Ureter (tissue), 1 donor: ENCODE measurements at places on chromosomes 2 and 18.

DNA sequence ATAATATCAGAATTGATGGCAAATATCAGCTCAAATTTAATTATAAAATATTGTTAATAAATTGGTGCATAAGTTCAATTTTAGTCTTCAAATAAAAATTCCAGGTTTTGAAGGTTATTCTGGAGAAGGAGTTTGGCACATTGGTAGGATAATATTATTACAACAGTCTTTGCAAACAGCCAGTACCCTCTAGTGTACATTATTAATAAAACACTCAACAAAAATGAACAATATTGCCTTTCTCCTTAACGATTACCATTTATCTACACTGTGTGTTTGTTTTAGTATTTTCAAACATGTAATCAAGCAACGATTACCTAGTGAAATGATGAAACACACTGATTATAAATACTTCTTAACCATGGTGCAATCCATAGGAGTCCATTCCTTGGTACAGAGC lies 334.0 kb upstream of the FSIP2 start:
- DNase-seq: no peak

DNA sequence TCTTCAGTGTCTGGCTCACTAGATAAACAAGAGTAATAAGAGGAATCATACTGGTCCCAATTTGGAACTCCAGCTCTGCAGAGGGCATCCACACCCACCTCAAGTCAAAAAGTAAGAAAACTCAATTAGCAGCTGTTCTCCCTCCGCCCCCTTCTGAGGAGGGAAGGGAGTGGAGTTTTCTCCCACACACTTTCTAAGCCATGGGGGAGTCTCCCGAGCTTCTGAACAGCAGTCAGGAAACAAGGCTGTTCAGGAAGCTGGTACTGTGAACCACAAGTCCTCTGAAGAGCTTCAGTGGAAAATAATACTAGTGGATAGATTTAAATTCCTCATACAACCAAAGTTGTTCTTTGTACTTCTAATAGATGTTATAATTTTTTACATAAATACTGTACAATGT lies 32.9 kb upstream of the SPTBN1 start:
- DNase-seq: no peak

GRCh38 chr18:44651478-44651877 lies 29.2 kb upstream of the SETBP1 start:
- DNase-seq: peak; percentile 44

DNA sequence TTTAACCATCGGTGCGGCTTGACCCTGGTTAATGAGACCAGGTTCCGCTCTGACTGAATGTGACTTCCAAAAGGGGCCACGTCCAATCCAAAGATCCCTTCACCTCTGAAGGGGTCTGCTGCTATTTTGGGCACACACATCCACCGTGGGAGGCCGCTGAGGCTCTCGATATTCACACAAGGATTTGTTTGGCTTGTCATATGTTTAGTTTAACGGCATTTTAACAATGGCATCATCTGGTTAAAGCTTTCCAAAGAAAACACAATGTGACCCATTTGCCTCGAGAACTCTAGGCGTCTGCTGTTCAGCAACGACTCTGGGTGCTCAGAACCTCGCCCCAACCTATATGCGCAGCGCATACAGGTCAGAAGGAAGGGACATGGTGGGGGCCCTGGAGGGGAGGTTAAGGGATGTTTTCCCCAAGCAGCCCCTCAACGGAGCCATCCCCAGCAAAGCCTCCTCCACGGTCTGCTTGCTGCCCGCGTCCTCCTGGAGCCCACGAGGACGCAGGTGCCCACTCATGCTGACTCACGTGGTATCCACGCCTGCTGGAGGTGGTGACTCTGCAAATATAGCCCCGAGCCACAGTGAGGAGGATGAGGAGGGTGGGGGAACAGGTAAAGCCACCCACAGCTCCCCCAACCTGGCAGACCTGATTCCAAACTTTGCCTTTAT lies 260.3 kb downstream of the HDAC4 start:
- no peak for DNase-seq

- DNase-seq: no peak
These were observed 415.2 kb upstream of the TCF4 start for GRCh38 chr18:56003009-56003719.

DNA sequence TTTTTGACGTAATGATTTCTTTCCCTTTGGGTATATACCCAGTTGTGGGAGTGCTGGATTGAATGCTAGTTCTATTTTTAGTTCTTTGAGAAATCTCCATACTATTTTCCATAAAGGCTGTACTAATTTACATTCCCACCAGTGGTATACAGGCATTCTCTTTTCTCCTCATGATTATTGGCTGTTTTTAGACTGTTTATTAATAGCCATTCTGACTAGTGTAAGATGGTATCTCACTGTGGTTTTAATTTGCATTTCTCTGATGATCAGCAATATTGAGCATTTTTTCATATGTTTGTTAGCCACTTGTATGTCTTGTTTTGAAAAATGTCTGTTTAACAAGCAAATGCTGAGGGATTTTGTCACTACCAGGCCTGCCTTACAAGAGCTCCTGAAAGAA lies 9.2 kb upstream of the CD28 start:
- no peak for DNase-seq

DNA sequence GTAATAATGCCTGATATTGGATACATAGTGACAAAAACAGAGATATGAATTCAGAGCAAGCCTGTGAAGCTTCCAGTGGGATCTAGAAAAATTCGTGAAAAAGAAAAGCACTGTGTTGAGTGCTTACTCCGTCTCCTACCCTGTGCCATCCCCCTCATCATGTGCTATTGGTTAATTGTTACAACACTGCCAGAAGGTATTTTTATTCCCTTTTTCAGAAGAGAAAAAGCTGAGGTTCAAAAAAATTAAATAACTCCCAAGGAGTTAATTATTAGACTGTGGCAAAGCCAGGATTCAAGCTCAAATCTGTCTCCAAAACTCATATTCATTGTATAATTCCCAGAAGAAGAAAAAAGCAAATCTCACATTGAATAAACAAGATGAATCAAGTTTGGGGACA lies 735.5 kb upstream of the ACVR2A start:
- DNase-seq: no peak

DNA sequence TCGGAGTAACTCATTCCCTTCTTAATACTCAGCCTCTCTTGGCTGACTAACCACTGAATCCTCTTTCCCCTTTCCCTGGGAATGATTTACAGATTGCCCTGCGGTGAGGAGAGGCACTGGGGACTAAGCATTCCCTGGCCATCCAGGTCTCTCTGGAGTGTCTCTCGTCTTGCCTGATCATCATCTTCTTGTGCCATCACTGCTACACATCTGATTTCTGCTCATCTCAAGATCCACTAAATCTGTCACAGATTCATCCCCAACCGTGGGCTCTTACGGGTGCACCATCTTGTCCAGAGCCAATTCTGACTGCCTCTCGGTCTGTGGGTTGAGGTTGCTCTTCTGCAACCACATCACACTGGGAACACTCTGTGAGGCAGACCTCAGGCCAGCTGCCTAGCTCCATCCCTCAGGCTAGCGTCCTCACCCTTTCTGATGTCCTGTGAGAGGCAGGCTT lies 12.0 kb downstream of the SFTPB start:
- DNase-seq: no peak

- peak; percentile 83 for DNase-seq
These were observed 593 bp upstream of the SDC1 start for GRCh38 chr2:20225294-20226151.

- no peak for DNase-seq
These were observed 1633.4 kb upstream of the LRRTM1 start for GRCh38 chr2:81937944-81938343.

DNA sequence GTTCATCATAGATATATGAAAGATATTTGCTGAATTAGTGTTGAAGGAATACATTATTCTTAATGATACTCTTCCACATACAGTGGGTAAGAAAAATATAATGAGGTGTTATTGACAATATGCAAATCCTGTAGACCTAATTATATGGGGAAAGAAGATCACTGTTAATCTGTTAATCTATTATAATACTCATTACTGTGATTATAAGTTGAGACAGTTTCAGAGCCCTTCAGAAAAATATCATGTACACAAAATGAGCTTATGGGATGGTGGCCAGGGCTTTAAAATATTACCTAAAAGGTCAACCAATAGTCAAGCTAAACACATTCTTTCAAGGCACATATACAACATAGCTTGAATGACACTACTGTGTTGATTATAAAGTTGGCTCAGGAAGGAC lies 163.5 kb downstream of the NOL4 start:
- DNase-seq: no peak

DNA sequence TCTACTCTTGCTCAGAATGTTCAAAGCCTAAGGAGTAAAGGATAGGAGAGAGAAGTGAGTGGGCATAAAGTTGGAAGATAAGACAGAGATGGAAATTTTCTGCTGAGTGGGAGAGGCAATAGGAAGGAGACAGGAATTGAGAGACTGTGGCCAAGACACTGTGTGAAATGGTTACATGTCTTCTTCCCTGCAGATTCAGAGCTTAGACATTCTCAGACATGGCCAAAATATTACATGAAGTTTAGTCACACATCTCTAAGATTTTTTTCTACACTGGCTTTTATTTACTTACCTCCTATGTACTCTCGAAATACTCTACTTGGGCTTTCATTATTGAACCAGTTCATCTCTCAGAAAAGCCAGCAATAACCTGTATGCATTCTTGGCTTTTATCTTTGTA lies 363.0 kb upstream of the FANCL start:
- DNase-seq: no peak

GRCh38 chr2:126900646-126901319 lies 2.1 kb downstream of the TEX51 start:
- no peak for DNase-seq

DNA sequence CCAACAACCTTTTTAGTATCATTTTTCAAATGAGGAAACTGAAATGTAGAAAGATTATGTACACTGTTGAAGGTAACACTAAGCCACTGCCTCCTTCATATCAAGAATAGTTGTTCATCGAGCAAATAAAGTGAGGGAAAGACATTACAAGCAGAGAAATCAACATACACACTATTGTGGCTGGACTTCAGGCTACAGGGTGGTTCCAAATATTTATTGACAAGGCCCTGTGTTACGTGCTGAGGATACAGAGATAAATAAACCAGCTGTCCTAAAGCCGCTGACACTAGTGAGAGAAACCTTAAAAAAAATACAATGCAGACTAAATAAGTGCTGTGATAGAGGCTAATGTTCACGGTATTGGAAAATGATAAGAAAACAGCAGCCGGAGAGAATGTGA lies 1.9 kb upstream of the LNPK start:
- no peak for DNase-seq

GRCh38 chr2:124323321-124323720 lies 298.2 kb downstream of the CNTNAP5 start:
- DNase-seq: no peak

- DNase-seq: no peak
These were observed 81.4 kb upstream of the B3GNT2 start for GRCh38 chr2:62114564-62114963.

- no peak for DNase-seq
These were observed 46.9 kb downstream of the TFCP2L1 start for GRCh38 chr2:121237980-121238665.

- no peak for DNase-seq
These were observed 52.1 kb downstream of the SLC38A11 start for GRCh38 chr2:164903204-164903603.

DNA sequence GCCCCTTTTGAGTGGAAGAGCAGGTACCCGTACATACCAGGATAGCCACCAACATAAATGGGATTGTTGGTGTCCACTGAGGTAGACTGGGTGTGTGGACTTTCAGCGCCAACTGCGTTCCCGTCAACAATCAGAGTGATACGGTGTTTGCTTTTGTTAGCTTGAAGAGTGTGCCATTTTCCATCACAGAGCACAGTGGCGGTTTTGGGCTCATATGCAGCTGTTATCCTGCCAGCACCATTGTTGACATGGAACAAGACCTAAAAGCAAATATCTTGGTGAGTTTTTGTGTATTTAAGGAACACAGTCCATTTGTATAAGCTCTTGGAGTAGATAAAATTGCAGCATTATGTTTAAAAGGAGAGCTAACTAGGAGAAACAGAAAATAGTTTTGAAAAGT lies 174.5 kb downstream of the LAMA1 start:
- DNase-seq: no peak

GRCh38 chr2:16526193-16526592 lies 139.4 kb downstream of the CYRIA start:
- no peak for DNase-seq

- no peak for DNase-seq
These were observed 218.6 kb downstream of the DYM start for GRCh38 chr18:49241852-49242251.

DNA sequence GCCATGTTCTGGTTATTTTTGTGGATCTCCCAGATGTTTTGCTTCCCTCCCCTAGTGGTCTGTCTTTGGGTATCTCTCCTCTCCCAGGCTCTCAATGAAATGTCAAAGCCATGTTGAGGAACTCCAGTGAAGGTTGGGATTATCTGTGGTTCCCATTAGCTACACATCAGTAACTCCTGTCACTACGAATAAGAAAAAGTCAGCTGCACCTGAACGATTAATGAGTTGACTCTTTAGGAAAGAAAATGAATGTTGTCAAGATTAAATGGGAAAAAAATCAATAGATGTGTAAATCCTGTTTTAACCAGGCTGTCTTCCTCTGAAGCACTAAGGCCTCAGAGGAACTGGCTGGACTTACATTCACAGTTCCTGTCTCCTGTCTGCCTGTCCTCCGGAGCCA lies 94.0 kb upstream of the DAPL1 start:
- no peak for DNase-seq

DNA sequence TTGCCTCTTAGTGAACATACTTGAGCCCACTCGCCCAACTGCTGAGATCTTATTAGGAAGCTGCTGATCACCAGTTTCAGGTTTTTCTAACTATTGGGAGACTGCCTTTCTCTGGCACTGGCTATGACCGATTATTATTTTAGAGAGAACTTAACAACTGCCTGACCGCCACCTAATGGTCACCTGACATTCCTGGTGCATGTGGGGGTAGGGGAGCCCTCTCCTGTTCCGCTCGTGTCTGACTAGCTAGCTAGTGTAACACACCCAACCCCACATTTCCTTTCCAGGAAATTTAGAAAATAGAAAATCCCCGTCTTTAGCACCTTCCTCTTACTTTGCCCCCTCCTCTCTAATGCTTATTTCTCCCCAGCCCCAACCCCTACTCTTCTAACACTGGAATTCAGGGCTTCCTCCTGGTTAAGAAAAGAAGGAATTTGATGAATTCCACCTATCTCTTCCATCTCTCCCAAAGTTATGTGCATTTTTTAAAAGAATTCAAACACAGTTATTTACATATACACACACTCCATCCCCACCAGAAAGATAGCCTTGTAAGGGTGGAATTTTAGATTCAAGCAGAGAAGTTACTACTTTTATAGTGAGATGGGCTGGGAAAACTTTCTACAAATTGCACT lies 19.4 kb upstream of the DNER start:
- no peak for DNase-seq

DNA sequence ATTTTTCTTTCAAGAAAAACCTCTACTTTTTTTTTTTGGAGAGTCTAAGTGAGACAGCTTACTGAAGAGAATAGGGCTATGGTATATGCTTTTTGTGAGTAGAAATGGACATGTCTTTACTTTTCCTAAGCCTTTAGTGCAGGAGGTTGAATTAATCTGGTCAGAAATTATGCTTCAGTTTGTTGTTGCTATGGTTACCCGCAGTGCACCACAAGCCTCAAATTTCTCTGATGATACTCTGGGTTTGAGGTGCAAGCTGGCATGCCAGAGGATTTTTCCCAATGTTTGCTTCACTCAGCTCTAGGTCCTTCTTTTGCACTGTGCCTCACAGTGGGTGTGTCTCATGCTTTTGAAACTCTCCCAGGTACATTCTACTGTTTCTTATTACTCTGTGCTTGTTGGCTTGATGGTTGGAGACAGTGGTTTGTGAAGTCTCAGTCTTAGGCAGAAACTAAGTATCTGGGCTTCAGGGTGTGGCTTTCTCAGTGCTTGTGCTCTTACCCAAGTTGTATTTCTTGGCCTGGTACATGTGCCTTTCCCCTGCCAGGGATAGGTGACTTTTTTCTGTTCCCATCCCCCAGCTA lies 278.3 kb downstream of the RBM43 start:
- DNase-seq: no peak
